Renal pelvis (tissue), 12 donors: ENCODE measurements at places on chromosomes 13 and 19.
A peak's percentile ranks its signal among the peaks of the same experiment; 100 is the strongest.

GRCh38 chr19:870963-871401, 11.5 kb downstream of the CFD start:
- no peak for DNase-seq

DNA sequence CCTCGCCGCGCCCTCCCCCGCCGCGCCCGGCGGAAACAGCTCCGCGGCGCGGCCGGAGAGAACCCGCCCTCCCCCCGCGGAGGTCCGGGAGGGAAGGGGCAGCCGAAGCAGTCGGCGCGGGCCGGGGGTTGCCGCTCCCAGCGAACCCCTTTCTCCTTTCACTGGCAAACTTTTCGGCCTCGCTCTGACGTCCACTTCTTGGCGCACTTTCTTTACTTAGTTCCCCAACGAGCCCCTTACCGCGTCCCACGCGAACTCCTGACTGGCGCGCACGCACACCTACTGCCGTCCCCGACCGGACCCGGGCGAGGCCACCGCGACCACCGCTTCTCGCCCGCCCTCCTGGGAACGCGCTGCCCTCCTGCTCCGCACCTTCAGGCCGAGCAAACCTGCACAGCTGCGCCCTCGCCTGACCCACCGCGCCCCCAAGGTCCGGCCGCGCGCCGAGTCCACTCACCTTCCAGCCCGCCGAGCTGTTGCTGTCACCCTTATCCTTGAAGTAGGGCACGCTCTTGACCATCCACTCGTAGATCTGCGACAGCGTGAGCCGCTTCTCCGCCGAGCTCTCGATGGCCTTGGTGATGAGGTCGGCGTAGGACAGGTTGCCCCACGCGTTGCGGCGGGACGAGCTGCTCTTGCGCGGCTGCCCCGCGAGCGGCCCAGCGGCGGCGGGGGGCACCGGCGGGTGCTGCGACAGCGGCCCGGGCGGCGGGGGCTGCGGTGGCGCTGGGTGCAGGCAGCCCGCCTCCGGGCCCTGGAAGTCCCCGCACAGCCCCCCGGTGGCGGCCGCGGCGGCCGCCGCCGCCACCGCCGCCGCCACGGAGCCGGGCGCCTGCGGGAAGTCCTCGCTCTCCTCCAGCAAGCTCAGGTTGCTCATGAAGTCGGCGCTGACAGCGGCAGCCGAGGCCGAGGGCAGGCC, 1.1 kb downstream of the FOXO1 start:
- DNase-seq = no peak

DNA sequence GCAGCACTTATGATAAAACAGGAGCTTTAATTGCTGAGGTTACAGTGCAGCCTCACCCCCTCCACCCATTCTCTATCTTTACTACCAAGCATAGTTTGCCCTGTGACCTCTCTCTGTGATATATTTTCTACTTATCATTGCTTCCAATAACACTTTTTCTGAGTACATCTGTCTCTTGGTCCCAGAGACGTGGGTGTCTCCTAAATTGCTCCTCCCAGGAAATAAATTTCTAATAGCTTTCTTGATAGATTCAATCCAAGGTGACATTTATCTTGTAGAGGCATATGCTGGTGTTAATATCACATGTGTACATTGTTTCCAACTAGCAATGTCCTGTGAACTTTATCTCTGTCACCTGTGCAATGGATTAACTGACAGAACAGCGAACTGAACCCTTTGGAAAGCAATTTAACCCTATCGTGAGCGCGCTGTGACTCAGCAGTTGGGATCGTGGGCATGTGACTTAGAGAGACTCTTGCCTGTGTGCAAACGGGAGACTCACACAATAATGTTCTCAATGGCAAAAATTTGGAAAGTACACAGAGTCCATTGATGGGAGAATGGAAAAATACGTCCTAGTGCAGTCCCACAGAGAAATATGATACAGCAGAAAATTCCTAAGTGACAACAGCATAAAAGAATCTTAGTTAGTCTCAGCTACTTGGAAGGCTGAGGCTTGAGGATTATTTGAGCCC, 7.0 kb upstream of the MAP2K2 start:
- no peak for DNase-seq

- no peak for DNase-seq
These were observed 188.2 kb upstream of the ZNF536 start for GRCh38 chr19:30183807-30184490.

DNA sequence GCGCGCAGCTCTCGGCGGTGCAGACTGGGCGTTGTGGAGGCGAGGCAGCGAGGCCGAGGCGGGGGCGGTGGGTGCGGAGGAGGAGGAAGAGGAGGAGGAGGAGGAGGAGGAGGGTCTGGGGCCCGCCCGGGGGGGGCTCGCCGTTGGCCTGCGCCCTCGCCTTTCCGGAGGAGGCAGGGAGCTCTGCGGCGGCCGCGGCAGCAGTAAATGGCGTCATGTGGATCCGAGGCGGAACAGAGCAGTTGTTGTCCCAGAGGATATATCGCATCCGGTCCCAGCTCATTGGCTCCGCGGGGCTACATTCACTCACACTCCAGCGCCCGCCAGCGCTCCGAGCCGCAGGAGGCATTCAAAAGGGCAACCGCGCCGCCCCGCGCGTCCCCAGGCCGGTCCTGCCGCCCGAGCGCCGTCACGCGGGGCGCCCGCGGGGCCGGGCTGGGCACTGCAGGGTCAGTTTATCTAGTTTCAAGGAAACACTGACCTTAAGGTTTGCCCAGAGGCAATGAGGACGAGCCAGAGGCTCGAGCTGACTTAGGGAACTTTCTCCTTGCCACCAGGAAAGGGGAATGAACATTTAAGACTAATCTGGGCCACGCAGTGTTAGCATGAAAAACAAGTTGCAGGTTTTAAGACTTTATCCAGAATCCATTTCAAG, at the start of gene SPRY2:
SPRY2 (minus strand) TSS at position 26 of the 655 bp plus-strand sequence. CDS start 3,421 bp downstream, outside the sequence.
- peak; percentile 95 for DNase-seq

- no peak for DNase-seq
These were observed 24.3 kb downstream of the GPX4 start for GRCh38 chr19:1128106-1128505.

DNA sequence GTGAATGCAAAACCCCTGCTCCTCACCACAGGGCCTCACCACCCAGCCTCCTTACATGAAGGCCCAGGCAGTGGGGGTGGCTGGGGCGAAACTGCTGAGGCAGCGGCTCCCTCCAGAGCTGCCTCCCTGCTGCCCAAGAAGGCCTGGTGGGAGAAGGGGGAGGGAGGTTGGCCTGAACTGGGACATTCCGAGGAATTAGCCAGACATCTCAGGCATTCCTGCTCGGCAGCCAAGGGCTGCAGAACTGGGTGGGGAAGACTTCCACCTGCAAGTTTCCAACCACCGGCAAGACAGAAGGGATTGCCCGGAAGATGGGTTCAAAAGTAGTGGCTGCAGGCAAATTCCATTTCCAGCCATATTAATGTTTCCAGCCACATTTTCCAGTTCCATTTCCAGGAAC, 2.3 kb upstream of the PSPN start:
- DNase-seq = peak; percentile 52

DNA sequence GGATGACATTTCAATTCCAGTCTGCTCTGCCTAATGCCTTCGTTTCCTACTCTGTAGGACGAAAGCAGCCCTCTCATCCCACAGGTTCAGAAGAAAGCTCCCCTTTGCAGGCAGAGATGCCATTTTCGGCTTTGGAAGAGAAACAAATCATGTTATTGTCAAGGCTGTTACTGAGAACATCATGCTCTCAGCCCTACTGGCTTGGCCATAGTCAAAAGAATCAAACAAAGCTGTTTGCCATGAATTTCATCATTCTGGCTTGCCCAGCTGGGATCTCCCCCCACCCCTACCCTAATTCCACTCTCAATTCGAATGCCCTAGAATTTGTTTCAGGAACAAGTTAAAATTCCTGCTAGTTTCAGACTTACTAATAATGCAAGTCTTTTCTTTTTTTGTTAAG, 162.3 kb upstream of the SERP2 start:
- no peak for DNase-seq

DNA sequence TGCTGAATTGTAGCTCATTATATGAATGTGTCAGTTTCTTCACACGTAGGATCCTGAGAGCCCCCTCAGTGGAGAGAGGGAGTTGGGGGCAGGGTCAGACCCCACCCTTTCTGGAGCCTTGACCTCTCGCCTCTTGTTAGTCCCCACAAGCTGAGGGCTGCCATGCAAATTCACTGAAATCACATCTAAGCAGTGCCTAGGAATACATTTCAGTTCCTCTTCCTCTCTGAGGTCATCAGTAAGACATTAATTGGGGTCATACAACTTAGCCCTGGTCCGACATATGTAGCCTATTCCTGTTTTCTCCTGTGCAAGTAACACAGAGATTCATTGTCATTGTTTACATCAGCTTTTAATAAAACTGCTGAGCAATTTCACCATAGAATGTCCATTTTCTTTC, 30.0 kb downstream of the MYO9B start:
- no peak for DNase-seq

DNA sequence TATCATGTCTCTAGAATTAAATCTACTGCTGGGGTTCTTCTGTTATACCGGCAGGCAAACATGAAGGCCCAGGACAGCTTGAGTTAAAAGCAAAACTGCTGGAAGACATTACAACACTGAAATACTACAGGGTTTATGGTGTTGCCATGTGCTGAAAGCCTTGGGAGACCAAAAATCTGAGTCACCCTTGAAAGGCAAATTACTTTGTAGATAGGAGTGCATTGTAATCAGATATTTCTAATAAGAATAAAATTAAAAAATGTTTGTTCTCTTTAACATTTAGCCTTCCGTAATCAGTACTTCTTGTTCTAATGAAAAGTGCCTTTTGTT, 181.3 kb downstream of the PCDH9 start:
- DNase-seq = no peak
